ENCODE measurements at places on chromosomes 5 and 9.

DNA sequence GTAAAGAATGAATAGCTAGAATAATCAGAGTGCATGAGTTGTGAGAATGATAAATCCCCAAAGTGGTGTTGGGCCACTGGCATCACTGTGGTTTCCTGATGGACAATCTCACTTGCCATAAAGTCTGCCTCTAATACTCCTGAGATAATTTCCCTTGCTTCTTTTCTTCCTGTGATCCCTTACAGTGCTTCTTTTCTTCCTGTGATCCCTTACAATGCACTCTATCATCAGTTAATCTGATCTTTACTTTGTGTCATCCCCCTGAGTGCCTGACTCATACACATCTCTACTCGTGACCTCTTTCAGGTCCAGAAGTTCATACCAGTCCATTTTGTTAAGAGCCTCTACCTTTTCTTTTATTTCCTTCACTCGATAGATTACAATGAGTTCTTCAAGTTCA is 418.3 kb downstream of the HCN1 start:
- no peak for DNase-seq

- DNase-seq = no peak
Measured at GRCh38 chr9:92965061-92965758, 17.9 kb downstream of the FGD3 start.

DNA sequence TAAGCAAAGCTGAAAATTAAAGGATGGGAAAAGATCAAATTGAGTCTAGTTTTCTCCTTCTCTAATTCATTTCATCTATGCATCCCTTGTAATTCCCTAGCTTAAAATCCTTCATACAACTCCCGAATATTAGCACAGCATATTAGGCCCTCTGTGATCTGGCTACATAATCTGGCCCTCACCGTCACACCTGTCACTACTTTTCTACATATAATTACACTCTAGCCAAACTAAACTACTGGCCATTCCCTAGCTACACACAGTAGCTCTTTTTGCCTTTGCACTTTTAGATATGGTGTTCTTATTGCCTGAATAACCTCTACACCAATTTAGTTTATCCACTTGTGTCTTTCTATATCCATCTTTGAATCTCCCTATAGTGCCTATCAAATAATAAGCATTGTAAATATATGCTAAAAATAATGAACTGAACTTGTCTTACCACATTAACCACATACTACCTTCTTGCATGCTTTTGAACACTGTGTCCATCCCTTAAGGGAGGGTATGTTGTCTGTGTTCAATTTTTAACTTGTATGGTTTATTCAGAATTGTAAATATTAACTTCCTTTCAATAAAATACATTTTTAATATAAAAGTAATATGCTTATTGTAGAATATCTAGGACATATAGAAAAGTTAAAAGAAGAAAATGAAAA is 15.9 kb downstream of the RANBP6 start:
- no peak for DNase-seq

- no peak for DNase-seq
Measured at GRCh38 chr9:95752129-95752731, 123.3 kb upstream of the ERCC6L2 start.

GRCh38 chr9:5767968-5768932 is 64.7 kb downstream of the ERMP1 start:
- peak; percentile 25 for DNase-seq

GRCh38 chr5:143434261-143435209 is 31.0 kb upstream of the NR3C1 start:
- no peak for DNase-seq
